ENCODE measurements at places on chromosomes 1 and 21.

DNA sequence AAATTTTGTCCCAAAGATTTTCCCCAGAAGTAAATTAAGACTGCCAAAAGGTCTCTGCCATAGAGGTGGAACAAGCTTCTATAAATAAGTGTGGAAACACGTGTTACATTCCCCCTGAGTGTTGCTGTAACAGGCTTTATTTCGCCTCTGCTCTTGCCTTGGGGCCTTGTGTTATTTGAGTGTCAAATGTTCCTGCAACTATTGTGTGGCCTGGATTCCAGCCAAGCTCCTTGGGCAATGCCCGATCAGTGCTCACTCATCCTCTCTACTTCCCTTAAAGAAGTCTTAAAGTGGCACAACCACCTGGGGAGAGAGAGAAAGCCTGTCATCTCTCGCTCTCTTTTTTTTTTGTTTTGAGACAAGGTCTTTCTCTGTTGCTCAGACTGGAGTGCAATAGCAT is 156.7 kb downstream of the NR5A2 start:
- no peak for DNase-seq

- no peak for DNase-seq
Measured at GRCh38 chr1:164188497-164188896, 370.5 kb upstream of the PBX1 start.

DNA sequence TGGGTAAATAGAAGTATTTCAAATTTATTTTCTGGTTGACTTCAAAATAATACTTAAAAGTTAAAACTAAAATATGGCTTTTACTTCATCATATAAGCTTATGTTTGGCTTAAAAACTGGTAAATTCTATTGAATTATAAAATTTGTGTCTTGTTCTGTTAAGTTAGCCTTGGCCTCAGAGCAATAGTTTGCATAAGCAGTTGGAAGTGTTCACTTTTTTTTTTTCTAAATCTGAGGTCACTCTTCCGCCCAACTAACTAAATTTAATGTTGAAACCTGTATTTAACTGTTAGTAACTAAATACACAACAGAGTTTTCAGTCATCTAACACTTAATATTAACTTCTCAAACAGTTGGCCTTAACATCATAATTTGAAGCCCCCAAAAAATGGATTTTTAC is 871.7 kb upstream of the ADAMTS5 start:
- DNase-seq: no peak

- DNase-seq: no peak
Measured at GRCh38 chr21:44959376-44960091, 19.7 kb downstream of the SLX9 start.

GRCh38 chr1:77545970-77546369 is 136.5 kb downstream of the ZZZ3 start:
- no peak for DNase-seq

GRCh38 chr21:32329776-32330175 is 31.1 kb downstream of the MRAP start:
- no peak for DNase-seq

DNA sequence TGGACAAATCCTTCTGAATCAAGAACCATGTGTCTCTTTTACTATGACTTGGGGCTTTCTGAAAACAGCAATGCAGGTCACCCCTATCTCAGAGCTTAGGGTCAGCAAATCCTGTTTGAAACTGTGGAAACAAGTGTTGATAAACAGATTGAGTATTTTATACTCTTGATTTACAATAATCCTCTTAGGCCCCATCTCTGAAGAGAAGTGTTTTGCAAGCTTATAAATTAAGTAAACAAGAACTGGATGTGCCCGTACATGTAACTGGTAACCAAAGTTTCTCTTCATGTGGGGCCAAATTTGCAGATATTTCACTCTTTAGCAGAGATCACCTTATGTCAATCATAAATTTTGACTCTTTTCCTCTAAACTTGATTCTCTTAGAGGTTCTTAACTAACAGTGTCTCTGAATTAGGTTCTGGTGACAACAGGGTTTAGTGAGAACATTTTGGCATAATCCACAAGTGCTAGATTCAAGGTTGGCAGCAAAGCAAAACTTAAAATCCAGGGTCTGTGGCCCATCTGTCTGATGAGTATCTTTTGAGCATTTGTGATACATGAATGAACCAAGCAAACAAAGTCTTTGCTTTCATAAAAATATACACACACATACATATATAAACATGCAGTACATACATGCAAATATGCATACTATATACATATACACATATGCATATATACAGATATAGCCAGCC is 183.0 kb upstream of the HOOK1 start:
- DNase-seq: no peak

GRCh38 chr1:117852853-117853553 is 76.4 kb downstream of the GDAP2 start:
- no peak for DNase-seq

GRCh38 chr1:225378880-225379279 is 49.0 kb downstream of the LBR start:
- DNase-seq: no peak

GRCh38 chr1:145961109-145961424 is 3.2 kb upstream of the LIX1L start:
- no peak for DNase-seq

DNA sequence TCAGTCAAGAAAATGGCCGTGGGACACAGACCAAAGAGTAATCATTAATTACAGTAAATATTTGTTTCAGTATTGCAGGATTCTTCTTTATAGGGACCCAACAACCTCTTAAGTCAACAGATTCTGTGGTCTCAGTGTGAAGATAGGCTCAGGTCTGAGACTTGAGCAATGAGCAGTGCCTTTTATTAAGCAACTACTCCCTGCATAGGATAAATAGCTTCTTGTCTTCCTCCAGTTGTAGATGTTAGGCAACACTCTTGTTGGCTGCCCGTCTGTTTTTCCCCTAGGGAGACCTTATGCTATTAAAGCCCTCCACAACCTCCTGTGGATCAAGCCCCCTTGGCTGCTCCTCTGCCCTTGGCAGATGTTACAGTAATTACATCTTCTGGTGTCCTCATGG is 1.8 kb upstream of the OMA1 start:
- no peak for DNase-seq

DNA sequence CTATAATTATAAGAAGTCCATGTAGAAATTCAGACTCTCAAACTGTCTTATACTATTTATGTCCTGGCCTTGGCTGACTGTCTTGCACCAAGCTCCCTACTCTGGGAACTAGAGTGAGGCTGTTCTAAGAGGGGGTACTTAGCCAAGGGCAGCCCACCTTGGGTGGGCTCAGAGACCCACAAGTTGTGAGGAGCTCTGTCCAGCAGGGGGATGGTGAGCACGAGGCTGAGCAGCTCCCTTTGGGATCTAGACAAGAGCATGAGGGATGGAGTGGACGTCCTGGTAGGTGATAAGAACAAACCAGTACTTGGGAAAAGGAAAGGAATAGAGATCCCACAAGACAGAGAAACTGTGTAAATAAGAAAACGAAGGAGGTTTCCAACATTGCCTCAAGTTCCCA is 127.1 kb upstream of the SLC44A3 start:
- no peak for DNase-seq

DNA sequence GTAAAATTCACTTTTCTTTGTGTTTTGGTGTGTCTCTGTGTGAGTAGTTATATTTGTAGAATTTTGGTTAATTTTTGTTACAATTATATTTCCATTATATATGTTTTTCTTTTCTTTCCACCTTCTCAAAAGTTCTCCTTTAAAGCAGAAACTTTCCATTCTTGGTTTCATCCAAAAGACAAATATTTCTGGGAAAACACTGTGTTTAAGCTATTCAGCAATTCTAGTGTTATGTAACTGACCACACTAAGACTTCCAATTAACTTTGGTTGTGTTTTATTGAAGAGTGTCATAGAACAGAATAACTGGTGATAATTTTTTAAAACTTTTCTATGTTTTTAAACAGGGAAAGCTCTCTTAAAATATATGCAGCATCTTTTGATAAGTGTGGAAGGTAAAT is 13.6 kb upstream of the RGL1 start:
- DNase-seq: no peak

DNA sequence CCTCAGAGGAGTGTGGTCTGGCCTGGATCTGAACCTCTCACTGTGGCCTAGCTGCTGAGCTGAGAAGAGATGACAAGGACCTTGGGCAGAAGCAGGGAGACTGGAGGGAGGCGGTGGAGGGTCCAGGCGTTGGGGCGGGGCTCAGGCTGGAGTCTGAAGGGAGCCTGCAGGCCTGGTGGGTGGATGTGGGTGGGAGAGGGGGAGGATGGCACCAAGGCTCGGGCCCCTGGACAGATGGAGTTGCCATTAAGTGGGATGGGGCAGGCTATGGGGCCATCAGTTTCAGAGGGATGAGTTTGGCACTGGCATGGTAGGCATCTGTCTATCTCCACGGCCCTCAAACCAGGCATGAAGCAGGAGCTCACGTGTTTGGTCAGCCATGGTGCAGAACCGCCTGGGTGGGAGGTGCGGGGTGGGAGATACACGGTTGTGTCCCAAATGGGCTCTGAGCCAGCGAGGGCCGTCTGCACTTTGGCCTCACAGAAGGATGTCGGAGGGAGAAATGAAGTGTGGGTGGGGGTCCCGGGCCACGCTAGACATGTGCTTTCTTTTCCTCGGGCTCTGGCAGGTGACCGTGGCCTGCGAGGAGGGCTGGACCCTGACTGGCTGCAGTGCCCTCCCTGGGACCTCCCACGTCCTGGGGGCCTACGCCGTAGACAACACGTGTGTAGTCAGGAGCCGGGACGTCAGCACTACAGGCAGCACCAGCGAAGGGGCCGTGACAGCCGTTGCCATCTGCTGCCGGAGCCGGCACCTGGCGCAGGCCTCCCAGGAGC is 23.6 kb downstream of the PCSK9 start:
- no peak for DNase-seq

GRCh38 chr21:22356663-22357062 is 1358.5 kb downstream of the NCAM2 start:
- no peak for DNase-seq

DNA sequence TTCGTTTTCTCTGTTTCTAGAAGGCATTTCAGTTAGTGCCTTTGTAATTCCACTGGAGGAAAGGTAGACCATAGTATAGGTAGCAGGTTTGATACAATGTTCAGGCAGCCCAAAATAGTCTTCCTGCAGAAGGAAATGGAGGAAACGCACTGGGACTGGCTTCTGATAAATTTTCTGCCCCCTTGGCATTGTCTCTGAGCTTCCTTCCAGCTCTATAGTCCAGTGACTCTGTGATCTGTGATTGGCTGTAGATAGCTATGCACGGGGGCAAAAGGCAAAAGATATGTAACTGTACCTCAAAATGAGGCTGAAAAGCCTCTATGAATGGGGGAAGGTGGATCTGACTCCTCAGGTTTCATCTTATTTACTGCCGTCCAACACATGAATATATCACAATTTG is 5.8 kb upstream of the MAGOH start:
- no peak for DNase-seq

DNA sequence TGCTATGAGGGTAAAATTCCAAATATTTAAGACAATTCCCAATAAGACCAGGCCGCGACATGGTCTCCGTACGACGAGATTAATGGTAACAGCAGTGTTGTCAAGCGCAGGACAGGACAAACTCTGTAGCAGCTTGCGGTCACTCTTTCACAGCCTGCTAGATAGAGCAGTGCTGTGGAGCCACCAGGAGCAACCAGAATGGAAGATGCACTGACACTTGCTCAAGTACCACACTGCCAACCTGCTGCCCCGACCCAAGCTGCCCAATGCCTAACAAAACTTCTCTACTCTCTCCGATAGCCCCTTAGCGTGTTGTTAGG is 636 bp downstream of the WARS2 start:
- DNase-seq: no peak

GRCh38 chr1:236543065-236543669 is 19.4 kb downstream of the LGALS8 start:
- no peak for DNase-seq

DNA sequence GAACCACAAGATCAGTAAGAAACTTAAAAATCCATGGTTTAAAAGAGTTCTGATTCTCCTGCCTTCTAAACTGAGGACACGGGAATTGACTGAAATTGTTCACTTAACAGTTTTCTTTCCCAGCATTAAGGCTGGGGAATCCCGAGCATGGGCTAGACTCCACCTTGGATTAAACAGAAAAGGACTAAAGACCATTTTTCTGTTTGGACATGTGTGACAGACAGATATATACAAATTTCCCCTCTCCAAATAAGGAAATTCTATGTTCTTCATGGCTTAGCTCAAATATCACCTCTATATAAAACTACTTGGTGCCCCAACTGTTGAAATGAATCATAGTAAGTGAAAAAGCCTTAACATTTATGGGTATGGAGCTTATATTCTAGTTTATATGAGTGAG is 85.0 kb downstream of the UROD start:
- DNase-seq: no peak

DNA sequence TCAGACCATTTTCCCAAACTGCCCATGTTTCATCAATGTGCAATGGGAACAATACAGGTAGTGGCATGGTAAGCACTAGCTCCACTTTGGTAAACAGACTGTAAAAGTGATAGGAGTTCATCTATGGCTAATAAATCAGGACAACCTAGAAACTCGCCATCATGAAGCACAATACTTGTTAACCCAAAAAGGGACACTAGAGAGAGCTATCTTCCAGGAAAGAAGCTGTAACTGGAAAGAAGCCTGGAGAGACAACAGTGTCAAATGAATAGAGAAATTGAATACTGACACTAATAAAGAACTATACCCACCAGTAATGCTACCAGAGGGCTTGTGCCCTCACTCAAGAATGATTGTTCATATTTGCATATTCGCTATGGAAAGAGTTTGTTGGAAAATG is 164.7 kb upstream of the RGS18 start:
- DNase-seq: no peak

- no peak for DNase-seq
Measured at GRCh38 chr21:29763674-29764073, 176.1 kb downstream of the GRIK1 start.

GRCh38 chr1:157992031-157992832 is 1.2 kb upstream of the KIRREL1 start:
- peak; percentile 58 for DNase-seq

- no peak for DNase-seq
Measured at GRCh38 chr1:973459-974292, 7.4 kb downstream of the PLEKHN1 start.

- DNase-seq: no peak
Measured at GRCh38 chr1:153441238-153441755, 19.2 kb downstream of the S100A7 start.

DNA sequence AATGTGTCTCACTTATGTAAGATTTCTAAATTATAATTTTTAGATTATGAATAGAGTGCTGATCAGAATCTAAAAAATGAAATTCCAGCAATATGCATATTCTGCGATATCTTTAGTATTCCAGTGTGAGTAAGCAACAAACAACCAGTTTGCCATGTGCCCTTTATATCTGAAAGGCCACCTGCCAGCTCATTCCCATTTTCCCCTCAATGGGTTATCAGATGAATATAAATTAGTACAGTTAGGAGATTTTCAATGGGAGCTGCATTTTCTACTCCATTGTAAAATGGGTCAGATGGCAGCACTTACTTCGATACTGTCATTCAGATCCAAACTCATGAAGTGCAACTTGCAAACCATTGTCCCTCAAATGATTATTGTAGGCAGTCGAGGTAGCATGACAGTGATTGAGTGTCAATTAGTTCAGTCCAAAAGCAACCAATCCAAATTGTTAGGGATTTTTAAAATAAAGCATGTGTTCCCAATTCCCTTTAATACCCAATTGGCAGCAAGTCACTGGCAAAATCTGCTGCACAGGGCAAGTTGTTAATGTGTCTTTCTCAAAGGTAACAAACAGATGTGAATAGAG is 680.3 kb downstream of the LRRIQ3 start:
- DNase-seq: no peak

GRCh38 chr1:216205176-216205575 is 218.1 kb downstream of the USH2A start:
- no peak for DNase-seq

- no peak for DNase-seq
Measured at GRCh38 chr21:45415188-45415942, 10.4 kb downstream of the COL18A1 start.

GRCh38 chr1:61851849-61852669 is 109.8 kb downstream of the PATJ start:
- no peak for DNase-seq

All from caudate nucleus (tissue), 63 donors.